ENCODE measurements at places on chromosomes 3 and 15.

GRCh38 chr15:38028869-38029268 lies 94.4 kb downstream of the TMCO5A start:
- peak; percentile 36 for DNase-seq

DNA sequence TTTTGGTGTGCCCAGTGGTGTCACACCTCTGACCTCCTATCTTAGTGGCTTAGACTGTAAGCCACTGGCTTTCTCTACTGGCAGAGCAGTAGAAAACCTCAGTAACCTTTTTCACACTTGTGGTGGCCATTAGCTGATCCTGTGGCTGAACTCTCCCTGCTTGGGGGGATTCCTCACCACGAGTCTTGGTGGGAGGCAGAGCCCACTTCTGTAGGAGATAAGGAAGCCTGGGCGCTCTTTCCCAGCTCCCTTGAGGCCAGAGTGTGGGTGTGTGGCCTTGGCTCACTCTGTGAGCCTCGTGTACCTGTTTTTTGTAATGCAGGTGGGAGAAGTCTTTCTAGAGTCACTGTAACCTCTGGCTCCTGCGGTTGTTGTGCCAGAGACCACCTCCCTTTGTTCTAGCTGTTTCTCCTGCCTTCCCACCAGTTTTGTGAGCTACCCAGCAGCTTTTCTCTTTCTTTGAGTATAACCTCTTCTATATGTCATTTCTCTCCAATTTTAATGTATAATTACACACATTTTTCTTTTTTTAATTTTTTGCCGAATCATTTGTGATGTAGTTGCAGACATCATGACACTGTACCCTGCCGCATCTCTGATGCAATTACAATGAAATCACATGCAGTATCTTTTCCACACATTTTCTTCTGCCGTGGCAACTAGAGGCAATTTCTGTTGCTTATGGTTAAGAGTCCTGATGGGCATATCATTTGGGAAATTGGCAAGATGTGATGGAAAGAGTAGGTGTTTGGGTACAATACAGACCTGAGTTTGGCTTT lies 13.8 kb downstream of the XCR1 start:
- DNase-seq: no peak

GRCh38 chr3:194281306-194281705 lies 69.8 kb downstream of the CPN2 start:
- DNase-seq: no peak

GRCh38 chr3:119636249-119636648 lies 24.1 kb downstream of the POPDC2 start:
- DNase-seq: peak; percentile 35

GRCh38 chr3:25940935-25941334 lies 151.0 kb downstream of the OXSM start:
- DNase-seq: peak; percentile 15

DNA sequence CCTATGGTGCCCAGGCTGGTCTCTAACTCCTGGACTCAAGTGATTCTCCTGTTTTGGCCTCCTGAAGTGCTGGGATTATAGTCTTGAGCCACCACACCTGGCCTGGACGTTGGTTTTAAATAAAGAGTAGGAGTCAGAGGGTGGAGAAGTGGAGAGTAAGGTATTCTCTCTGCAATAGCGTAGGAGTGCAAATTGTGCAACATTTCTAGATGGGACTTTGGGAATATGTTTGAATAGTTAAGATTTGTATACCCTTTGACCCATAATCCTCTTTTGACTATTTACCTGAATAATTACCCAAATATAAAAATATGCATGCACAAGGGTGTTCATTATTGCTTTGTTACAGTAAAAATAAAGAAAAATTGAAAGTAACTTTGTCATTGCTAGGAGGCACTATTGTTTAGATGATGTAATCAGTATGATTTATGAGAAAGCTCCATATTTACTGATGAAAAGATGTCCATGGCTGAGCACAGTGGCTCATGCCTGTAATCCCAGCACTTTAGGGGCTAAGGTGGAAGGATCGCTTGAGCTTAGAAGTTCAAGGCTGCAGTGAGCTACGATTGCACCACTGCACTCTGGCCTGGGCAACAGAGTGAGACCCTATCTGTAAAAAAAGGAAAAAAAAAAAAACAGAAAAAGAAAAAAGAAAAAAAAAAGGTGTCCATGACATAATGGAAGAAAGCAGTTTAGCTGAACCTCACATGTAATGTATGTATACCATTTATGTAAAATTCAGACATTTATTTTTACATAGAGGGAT lies 15.1 kb upstream of the XYLB start:
- DNase-seq: no peak

GRCh38 chr15:35717721-35718120 lies 171.8 kb upstream of the DPH6 start:
- no peak for DNase-seq

DNA sequence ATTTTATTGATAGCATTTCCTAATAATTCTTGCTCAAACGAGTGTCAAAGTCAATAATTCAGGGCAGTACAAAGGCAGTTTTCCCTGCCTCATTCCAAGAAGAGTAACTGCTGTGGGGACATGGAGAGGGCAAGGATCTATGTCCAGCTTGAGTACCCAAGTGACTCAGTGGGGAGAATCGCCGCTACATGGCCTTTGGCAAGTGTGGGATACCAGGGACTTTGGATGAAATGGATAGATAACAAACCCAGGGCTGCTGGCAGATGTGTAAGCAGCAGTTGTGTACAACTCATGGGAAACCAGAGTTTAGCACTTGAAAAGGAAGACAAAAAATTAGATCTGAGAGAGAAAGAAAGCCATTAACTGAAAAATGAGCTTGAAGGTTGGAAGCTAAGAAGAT lies 122.2 kb upstream of the TRIM42 start:
- no peak for DNase-seq

DNA sequence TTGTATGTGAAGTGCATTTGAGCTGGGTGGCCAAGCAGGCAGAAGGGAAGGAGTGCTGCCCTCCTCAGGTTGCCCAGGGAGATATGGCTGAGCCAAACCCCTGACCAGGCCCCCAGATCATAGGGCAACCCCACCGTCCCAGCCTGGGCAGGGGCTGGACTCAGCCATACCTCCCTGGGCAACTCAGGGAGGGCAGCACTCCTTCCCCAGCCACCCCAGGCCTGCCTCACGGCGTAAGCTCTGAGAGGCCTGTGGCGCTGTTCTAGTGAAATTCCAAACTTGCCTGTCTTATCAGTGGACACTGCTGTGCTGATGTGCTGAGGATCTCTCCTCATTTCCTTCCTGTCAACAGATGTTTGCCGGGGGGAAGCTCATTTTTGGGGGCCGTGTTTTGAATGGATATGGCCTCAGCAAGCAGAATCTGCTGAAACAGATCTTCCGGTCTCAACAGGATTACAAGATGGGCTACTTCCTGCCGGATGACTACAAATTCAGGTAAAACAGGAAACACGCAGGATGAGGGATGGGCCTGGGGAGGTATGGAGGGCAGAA lies 57.6 kb upstream of the FGD5 start:
- no peak for DNase-seq

- no peak for DNase-seq
These were observed 467.8 kb upstream of the CBLB start for GRCh38 chr3:106336619-106337018.

GRCh38 chr15:69392352-69392751 lies 21.8 kb upstream of the KIF23 start:
- DNase-seq: no peak

DNA sequence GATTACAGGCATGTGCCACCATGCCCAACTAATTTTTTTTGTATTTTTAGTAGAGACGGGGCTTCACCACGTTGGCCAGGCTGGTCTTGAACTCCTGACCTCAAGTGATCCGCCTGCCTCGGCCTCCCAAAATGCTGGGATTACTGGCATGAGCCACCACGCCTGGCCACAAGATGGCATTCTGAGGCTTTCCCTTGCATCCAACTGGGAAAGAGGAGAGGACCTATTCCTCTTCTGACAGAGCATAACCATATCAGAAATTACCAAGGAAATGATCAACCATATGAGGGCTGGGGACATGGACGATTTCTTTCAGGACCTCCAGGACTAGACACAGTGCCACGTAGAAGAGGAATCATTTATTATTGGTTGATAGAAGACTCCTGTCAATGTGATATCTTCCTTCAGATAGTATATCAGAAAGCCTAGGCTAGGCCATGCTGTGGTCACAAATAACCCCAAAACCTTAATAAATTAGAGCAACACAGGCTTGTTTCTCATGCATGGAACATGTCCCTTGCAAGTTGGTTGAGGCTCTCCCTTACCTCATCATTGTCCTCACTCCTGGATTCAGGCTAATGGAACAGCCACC lies 372.3 kb upstream of the IL12A start:
- DNase-seq: peak; percentile 62

DNA sequence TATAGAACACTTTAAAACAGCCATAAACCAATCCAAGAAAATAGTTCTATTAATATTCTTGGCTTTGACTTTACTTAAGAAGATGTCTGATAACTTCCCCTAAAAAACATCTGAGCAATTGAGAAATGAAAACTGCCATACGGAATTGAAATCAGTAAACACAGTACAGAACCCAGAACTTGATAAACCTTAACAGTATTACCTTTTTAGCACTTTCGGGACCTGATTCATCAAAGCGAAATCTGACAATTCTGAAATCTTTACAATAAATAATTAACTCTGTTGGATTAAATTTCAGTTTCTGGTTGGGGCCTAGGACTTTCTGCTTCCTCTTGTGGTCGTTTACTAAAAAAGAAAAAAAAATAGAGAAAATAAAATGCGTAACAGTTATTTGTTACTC lies 17.3 kb downstream of the MTMR10 start:
- DNase-seq: no peak

- no peak for DNase-seq
These were observed 201.8 kb upstream of the TPM1 start for GRCh38 chr15:62840526-62841268.

DNA sequence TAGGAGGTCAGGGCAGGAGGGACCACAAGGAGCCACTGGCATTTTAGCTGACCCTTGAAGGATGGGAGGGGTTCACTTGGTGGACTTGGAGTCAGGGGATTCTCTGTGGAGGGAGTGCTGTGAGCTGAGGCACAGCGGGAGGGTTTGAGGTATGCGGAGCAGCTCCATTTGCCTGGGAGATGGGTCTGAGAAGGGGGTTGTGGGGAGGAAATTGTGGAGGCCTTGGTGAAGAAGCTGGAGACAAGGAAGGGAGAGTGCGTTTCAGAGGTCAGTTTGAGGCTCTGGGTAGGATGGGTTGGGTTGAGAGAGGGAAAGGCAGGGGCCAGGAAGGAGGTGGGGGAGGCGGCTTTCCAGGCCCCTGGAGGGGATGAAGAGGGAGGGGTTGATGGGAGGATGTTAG lies 20.2 kb downstream of the PLEKHO2 start:
- DNase-seq: no peak

GRCh38 chr3:4812591-4812990 lies 166.6 kb upstream of the BHLHE40 start:
- no peak for DNase-seq

DNA sequence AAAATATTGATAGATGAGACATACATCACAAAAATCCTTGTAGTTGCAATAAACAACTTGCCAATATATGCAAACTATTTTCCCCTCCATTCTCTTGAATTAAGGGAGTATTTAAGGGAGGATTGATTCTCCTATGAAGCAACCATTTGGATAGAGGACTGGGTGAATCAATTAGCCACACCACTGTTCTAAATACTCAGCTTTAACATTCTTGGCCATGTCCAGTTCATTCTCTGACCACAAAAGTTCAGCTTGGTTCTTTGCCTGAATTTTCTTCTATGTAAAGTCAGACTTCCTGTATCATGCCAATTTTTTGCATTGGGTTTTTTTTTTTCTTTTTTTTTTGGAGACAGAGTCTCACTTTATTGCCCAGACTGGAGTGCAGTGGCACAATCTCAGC lies 15.8 kb upstream of the SEC11A start:
- peak; percentile 51 for DNase-seq

All from HCEC 1CT (cell line).